ENCODE measurements at places on chromosomes 2 and 18.

DNA sequence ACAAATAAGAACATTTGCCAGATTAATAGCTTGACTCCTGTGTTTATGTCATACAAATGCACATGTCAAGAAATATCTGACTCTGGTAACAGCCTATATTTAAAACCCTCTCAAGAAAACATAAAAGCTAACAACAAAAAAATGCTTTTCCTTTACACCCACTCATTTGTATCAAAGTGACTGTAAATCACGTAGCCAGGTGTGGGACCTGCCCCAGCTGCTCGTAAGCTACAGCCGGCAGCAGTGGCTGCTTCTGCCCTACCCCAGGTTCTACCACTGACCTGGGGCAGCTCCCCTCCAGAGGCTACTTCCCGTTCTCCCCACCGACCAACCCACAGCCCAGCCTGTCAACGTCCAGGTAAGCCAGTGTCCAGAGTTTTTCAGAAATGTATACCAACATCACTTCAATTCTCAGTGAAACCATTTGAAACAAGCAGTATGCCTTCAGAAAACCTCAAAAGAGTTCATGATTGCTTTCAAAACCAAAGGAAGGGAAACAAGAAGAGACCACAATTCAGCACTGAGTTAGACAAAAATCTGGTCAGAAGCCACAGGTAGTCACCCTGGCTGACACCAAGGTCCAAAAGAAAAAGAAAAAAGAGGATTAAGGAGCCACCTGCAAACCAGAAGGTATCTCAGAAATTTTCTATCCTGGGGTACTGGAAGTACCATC, 40.4 kb downstream of the KIDINS220 start:
- DNase-seq: no peak

DNA sequence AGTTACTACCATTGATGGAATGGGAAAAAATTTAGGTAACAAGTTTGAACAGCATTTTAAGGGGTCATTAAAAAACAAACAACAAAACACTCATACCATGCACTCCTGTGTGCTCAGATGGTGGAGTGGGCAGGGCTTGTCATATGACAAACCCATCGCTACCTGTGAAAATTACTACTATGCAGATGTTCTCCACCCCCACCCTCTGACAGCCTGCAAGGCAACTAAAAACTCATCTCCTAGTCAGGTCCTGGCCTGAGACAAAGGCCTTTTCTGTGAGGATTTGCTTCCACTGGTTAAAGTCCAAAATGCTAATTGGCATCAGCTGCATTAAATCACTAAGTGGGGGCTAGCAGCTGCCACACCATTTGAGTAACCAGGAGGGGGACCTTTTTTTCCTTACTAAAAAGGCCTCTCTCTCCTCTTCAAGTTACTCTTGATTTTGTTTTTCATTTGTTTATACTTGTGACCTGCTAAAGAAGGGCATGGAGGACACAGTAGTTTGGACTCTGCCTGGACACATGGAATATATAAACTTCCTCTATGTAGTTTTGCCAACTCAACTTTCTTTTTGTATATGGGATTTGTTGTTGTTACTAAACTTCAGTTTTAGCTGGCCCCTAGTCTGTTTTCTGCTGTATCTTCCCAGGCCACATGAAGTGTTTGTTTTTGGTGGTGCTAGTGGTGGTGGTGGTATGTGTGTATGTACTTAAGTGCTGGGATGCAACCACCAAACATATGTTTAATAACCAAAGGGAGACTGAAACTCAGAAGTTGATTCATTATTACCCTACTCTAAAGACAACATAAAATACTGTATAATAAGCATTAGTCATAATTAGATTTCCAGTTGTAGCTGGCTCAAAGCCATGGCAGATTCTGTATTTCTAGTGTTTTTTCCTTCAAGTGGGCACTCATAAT, 121.3 kb downstream of the MAP4K4 start:
- DNase-seq: no peak

DNA sequence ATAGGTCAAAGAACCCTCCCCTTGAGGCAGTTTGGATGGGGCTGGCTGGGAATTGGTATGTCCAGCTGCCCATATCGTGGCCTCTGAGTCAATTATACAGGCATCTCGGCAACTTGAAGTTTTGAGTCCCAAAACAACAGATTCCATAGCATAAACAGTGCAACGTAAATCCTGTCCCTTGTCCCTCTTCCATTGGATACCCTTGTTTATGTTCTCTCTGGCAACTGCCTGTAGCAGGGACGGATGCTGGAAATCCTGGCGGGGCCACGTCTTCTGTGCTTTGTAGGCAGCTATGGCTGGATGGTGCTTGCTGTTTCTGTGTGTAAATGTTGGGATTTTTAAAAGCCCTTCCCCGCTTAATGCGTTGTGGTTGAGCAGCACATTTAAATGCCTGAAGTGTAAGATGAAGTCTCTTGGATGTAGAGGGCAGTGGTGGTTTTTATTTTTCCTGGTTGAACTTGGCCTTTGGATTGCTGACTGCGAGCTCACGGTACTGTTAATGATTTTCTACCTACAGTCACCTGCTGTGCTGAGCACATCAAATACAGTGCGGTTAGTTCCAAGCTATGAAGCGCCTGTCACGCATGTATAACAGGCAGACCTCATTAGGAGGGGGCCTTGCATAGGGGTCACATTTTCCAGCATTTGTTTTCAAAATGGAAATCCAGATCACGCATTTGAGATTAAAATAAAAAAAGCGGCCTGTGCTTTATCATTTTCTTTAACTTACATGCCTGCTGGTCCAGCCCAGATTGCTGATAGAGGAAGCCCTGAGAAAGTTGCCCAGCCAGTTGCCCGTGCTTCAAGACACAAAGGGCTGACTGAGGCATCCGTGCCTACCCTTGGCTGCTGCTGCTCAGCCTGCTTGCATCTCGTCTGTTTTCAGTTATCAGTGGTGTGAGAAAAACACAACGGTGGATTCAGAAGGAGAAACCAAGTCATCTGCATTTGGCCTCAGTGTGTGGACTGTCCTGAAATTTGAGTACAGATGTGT, 84.7 kb downstream of the NEDD4L start:
- no peak for DNase-seq

- DNase-seq: no peak
Observed at GRCh38 chr2:235560345-235560744, 66.5 kb downstream of the AGAP1 start.

DNA sequence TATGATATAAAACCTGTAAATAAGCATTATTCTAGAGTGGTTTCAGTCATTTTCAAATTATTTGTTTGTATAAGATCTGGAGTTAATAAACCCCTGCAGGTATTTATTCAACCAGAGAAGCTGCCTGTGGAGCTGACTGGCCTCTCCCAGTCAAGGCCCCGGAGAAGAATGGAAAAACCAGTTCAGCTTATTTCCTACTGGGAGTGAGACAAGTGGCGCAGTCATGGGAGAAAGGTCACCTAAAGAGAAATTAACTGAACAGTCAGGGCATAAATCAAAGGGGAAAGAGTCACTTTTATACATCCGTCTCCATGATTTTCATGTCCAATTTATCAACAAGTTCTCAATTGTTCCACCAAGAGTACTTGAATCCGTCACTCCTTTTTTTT, 240.9 kb downstream of the RNF152 start:
- no peak for DNase-seq

DNA sequence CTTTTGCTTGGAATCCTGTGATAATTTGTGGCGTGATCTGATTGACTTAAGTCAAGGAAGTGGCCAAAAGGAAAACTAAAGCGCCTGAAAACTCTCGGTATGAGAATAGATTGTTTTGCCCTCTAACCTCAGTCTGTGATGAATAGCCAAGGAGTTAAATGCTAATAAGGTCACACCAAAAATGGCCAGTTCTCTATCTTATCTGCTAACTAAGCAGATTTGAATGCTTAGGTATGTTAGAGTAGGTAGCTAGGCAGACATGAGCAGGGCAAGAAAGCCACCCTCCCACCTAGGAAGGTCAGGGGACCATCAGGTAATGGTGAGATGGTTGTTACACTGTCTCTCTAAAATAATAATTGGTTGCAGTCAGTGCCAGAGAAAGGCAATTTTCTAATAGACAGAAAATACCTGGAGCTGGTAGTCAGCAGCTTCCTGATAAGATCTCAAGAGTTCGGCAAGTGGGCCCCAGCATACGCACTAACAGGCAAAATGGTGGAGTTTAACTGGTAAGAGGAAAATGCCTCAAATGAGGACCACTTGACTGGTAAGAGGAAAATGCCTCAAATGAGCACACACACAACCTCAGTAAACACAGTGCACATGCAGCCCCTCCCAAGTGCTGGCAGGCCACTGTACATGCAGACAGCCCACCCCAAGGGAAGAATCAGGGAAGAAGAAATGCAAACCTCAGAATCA, 468.4 kb downstream of the MBD2 start:
- no peak for DNase-seq

DNA sequence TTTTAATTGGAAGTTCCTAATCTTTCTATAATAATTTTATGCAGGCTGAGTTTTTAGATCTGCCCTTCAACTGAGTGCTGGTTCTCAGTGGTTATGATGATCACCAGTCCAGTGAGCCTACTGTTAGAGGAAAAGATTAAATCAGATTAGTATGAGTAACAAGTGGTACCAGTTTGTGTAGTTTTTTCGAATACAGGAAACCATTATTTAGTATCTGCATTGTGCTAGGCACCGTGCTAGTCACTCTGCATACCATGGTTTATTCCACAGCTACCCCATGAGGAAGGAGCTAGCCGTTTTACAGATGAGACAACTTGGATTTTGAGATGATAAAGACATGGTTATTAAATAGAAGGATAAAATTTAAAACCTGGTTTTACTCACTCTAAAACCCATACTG, 6.1 kb downstream of the PSMD1 start:
- no peak for DNase-seq

- no peak for DNase-seq
Observed at GRCh38 chr2:7392076-7392787, 475.0 kb downstream of the RNF144A start.

DNA sequence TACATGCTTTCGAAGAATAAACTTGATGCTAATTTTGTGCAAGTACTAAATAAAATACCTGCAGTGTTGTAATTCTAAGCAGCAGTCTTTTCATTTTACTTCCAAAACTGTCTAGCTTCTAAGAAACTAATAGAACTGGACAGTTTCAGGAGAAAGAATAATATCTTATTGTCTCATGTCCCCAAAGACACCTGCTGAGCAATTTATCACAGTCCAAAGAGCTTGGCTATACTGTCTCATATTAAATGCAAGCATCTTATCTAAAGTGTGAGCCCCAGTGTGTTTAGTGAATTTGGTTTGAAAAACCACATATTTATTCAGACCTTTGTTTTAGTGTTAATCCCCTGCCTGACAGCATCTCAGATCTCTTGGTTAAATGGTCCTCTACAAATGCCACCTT, 374.3 kb downstream of the TMX3 start:
- DNase-seq: no peak

DNA sequence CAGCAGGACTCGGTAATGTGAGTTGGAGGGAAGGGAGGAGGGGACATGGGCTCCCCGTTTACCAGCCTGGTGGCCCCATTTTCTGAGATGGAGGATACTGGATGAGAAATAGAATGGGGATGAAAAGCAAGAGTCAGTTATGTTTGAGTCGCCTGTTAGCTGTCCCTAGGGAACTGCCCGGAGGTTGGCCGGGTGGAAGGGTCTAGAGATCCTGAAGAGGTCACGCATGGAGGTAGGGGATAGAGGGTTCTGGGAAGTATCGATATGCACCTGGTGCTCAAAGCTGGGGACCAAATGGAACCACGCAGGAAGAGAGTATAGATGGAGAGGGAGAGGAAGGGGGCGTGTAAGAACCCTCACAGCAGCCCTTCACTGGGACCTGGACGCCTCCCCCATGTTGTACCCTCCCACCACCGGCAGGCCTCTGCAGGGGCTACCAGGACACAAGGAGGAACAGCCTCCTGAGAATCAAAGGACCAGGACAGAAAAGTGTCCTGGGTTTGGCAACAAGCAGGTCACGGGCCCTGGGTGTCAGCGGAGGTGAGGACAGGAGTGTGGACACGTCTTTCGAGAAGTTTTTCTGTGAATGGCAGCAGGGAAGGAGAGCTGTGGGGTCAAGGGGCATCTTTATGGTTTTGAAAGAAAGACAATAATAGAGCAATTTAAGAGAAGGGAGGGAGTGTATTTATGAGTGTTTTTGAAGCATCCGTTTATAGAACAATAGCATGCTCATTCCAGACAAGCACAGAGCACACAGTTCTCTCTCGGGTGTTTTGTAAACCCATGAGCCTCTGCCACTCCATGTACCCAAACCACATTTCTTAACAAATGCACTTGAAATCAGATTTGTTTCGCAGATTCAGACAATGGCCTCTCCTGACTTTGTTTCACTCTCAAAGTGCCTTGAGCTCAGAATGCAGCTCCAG, 132.2 kb downstream of the SMAD7 start:
- DNase-seq: no peak

DNA sequence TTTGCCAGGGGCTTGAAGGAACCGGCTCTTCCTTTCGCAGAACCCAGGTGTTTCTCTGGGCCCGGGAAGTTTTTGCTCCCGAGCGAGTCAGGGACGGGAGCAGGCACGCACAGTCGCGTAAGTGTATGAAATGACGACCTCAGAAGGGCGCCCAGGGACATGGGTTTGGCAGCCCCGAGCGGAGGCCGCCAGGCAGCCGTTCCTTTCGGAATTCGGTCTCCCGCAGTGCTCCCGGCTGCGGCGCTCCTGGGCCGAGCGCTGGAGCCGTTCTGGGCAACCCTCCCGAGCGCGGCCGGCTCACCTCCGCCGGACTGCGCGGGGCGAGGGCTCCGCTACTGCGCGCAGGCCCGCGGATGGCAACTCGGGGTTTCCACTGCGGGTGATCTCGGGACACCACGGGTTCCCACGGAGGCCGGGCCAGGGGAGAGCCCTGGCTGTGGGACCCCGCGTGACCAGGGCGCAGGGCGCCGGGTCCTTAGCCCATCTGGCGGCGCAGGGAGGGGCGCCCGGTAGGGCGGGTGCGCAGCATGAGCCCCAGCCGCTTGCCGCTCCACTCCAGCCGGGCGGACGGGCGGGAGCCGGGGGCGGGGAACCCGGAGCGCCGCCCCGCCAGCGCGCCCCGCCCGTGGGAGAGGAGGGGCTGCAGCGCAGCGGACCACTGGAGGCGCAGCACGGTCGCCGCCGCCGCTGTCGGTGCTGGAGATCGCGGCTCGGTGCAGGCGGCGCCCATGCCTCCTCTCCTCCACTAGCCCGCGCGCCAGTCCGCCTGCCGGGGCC, at the start of gene OSBPL6:
Gene OSBPL6, plus strand, starts transcription at position 690 of the 777 bp plus-strand sequence. CDS start 111,673 bp downstream, outside the sequence.
- no peak for DNase-seq
